AG04450 (cell line): ENCODE measurements at places on chromosomes 2 and 18. TPM values are rescaled to one million over a fixed set of nuclear protein-coding genes. Genes with fewer than 3 reads are reported as not detected.

DNA sequence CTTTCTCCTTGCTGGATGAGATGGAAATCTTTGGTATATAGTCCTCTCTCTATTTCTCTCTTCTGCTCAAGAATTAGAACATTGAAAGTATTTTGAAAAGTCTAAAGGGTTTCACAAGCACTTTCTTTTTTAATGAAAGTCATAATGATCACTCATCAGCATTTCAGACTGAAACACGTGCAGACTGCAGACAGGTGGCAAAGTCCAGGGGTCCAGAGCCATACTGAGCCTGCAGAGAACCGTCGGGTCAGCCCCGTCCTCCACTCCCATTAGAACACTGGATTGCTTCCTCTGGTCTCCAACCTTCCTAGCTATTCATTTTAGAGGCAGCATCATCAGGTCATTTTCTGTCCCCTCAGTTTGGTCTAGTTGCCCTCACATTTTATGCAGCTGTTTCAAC is 3.1 kb downstream of the TMEM247 start:
- DNase-seq = no peak

GRCh38 chr2:44295633-44296359 is 20.5 kb downstream of the SLC3A1 start:
- no peak for DNase-seq

- no peak for DNase-seq
These were observed 339.2 kb downstream of the ARHGAP15 start for GRCh38 chr2:143468341-143468888.

DNA sequence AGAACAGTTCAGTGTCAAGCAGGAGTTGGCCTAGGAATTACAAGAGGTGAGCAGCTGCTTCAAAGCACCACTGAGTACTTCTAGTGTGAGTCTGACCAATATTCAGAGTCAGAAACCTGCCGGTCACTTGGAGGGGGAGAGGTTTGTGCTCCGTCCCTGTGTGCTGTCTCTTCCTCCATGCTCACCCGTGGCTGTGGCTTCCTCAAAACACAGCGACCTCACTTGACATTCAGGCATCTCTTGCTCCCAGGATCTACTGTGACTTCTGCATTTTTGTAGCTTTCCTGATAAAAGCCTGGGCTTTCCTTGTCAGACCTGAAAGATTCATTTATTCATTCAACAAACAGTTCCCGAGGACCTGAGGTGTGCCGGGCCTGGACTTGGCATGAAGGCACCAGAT is 32.9 kb downstream of the TPRKB start:
- DNase-seq = no peak

Gene SCN2A
- polyA plus RNA-seq = 1.7 and 2.5 TPM in 2 replicates

GRCh38 chr2:136377423-136378382 is 259.8 kb upstream of the CXCR4 start:
- no peak for DNase-seq

Gene SFT2D3
- polyA plus RNA-seq = 4.3 and 5.3 TPM in 2 replicates
